Stimulated activated CD8-positive, alpha-beta memory T cell treated with anti-CD3 and anti-CD28 coated beads, Interleukin-7, amount 100 ng/mL, for 1 hour (primary cell): ENCODE measurements at places on chromosomes 5 and 9.

GRCh38 chr9:135240222-135240621 lies 152.8 kb downstream of the OLFM1 start:
- DNase-seq = no peak

- no peak for DNase-seq
Observed at GRCh38 chr5:122442938-122443337, 130.9 kb downstream of the SNCAIP start.

GRCh38 chr5:39437467-39437866 lies 12.7 kb upstream of the DAB2 start:
- no peak for DNase-seq

DNA sequence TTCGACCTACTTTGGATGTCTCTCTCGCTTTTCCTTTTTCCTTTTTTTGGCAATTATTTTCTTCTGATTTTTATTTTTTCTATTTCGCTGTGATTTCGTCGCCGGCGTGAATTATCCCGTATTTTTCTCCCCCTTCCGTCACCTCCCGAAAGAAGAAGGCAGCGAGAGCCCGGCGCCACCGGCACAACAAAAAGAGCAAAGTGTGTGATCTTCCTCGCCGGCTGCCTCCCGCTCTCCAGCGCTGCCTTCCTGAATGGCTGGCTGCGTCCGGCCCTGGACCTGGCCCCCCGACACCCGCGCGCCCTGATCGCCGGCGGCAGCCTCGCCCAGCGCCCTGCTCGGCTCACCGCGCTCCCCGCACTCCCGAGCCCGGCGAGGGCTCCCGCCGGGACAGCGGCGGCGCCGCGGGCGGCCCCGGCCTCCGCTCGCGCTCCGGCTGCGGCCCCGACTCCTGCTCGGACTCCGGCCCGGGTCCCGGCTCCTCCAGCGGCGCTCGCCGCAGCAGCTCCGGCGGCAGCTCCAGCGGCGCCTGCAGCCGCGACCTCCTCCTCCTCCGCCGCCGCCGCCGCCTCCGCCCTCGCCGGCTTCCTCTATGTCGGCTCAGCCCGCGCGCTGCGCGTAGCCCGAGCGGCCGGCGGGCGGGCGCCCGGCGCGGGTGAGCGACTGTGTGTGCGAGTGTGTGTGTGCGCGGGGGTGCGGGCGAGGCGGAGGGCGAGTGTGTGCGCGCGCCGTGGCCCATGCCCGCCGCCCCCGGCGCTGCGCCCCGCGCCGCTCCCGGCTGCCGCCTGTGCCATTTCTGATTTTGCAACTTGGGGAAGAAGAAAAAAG lies 960 bp downstream of the NR2F1 start:
- no peak for DNase-seq

DNA sequence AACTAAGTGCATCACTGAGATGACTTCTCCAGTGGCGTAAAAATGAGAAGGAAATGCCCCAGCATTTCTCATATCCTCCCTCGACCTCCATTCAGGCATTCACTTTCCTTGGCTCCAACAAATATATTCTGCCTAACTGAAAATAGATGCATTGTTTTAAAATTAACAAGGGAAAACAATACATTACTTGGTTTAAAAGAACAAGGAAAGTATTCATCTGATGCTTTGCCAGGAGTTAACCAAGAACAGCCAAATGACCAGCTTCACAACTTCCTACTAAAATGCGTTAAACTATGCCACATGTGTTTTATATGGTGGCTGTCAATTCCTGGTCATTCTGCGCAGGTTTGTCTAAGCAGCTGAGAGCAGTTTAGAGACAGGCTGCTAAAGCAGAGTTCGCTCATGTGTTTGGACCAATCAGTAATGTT lies 121.4 kb downstream of the GNAQ start:
- no peak for DNase-seq

DNA sequence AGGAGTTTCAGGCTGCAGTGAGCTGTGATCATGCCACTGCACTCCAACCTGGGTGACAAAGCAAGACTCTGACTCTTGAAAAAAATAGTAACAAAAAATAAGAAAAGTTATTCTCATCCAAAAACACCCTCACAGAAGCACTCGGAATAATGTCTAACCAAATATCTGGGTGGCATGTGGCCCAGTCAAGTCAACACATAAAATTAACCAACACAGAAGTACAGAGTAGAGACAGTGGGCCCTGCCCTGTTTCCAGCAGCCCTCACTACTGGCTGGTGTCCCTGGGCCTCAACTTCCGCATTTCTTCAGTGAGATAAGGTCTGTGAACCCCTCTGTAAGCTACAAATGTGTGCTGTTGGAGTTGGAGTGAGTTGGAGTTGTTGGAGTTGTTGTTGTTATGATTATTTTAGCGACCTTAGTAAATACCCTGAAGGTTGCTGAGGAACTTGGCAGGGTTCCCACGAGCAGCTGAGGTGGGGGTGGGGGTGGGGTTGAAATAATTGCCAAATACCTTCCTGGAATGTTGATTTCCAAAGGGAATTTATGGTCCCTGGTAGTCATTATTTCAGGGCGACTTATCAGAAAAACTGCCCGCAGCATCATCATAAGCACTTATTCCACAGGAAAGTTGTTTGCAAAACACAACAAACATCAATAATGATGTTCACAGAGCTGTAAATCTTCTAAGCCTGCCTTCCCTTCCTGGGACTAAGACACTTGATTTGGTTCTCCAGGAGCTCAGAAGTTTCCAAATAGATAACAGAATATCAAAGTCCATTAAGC lies 30.2 kb downstream of the C5orf15 start:
- DNase-seq = no peak

DNA sequence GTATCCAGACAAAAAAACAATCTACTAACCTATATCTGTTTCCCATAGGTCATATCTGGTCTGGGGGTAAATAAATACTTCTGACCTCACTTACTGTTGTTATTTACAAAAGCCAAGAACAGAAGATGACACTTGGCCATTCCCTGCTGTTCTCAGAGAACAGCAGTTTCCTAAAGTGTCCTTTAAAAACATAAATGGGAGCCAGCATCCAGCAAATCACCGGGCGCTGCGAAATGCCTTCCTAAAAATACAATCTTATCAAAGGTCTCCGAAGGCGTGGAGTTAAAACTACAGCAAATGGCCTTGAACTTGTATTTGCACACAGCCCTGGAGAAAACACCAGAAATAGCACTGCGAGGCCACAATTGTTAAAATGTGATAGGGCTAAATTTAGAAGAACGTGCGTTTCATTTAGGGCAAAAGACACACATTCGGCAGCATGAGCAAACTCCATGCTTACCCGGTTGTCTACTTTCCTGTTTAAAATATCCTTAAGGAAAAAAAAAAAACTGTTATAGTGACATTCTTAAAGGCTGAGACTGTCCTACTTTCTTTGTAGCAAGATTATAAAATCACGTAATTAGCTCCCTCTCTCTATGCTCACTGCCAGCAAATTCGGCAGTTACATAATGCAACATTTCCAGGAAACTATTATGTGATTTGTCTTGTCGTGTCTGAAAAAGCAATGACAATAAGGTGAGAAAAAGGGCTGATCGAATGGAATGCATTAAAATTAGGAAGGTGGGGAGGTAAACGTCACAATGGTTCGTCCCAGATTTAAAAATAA lies 1.5 kb downstream of the NFIL3 start:
- no peak for DNase-seq

DNA sequence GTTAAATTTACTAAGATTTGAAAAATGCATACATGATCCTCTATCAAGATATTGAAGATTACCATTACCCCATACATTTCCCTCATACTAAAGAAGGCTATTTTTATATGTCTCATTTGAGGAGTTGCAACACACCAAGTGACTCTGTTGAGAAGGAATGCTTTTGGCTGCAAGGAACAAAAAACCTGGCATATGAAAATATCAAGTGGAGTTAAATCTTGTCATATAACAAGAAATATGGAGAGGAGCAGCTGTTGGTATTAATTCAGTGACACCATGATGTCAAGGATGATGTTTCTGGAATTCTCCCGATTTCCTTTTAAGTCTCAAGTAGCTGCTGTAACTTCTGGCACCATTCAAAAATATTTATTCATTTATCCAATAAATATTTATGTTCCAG lies 193.8 kb downstream of the CSNK1G3 start:
- no peak for DNase-seq

DNA sequence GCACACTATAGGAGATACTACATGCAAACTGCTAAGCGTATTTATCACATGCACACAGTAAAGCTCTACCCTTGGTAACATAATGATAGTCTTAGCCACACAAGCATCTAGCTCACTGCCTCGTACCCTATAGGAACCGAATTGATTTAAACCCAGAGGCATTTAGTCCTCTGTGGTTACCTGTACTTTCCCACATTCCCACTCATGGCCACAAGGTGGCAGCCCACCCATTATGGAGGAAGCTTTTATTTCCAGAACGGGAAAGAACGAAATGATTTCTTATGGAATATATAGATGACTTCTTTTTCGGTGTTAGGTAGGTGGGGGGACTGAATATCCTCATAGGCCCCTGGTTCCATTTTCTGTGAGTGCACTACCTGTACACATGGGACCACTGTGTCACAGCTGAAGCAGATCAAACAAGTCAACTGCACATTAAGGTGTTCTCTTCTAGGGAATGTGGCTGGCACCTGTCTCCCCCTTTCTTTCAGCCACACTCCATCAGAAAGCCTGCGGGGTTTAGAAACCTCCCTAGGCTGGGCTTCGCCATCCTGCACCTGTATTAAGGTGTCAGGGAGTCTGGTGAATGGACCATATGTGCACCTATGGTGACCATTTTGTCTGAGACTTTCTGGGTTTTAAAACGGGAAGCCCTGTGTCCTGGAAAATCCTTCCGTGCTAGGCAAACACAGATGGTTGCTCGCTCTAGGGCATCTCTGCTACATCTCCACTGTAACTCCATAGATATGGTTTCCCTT lies 313.2 kb downstream of the SLIT3 start:
- DNase-seq = no peak

DNA sequence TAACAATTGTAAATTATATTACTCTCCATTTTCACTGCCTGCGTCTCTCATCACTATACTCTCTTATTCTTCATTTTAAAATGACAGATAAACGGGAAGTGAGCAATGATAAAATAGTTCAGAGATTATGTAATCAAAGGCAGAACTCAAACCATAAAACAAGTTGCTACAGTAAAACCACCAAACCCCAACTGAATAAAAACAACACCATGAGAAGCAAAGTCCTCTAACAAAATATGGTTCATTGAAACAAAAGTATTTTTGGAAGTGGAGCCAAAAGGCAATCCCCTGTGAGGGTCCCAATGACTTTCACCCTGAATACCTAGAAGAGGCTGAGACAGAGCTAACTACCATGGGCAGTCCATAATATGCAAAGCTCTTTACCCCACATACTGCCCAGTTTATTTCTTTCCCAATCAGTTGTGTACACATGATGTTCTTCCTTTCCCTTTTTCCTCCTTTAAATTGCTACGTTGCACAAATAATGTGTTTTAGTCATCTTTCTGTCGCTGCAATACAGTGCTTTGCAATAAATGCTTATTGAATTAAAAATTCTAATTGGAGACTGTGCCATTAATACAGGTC lies 64.0 kb upstream of the PTGER4 start:
- DNase-seq = no peak

GRCh38 chr5:96823900-96824380 lies 16.2 kb upstream of the ERAP1 start:
- no peak for DNase-seq

DNA sequence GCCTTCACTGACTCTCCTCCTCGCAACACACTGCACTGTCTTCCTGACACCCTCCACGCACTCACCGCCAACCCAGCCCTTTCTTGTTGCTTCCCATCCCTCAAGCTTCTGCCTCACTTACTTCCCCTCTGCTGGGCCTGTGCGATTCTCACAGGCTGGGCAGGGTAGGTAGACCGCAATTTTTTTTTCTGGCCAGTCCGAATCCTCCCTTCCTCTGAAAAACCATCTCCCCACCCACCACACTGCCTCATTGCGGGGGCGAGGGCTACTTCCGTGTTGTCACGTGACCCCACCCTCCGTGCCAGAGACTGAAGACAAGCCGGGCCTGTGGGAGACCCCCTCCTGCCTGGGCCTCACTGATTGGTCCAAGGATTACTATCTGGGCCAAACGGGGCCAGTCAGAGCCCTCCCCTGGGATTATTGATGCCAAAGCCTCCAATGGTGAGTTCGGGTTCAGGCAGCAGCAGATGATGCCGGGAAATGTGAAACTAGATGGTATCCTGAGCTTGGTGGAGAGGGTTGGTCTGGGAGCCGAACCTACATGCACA lies 73.1 kb downstream of the STK10 start:
- DNase-seq = peak; percentile 40
